ENCODE measurements at places on chromosomes 4 and X.

DNA sequence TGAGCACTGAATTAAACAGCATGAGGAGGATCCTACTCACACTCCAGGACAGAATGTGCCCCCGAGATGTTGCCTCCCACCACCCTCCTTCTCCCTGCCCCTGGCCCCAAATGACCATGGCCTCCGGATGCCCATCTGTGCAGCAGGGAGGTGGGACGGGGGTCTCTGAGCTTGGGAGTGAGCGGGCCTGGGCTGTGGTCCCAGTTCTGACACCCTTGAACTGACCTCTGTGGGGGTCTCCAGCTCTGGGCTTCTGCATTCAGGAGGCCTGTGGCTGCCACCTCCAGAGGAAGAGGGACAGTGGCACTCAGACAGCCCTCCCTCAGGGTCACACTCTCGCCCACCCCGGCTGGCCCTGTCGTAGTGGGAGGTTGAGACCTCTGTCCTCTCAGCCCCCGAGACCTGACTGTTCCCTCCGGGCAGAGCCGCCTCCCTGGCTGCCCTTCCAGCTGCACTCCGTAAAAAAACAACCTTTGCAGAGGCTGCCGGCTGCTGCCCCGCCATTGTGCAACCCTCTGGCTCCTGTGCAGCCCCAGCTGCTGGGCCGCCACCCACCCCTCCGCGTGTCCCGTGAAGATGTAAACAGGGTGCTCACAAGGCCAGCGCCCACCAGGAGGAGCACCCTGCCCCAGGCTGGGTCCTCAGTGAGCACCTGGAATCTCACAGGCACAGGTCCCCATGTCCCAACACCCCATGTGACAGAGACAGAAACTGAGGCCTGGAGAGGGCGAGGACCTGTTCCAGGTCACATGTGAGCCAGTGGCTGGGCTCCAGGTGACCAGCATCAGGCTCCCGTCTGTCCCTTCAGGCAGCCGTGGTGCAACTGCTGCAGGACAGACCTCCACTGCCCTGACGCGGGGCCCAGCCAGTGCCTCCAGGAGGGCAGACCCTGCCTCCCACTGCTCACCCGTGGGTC is 39.6 kb downstream of the HTRA3 start:
- peak; percentile 60 for DNase-seq

DNA sequence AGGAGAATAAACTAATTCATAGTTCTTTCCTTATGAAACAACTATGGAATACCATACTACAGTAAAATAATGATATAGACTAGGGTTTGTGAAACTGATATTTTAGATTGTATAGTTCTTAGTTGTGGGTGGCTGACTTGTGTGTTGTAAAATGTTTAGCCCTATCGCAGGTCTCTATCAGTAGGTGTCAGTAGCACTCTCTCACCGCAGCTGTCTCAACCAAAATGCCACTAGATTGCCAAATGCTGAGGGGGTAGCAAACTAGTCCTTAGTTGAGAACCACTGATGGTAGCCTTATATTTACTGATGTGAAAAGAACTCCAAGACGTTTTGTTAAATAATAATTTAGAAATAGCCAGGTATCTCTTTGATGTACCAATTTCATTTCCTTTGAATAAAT is 48.1 kb downstream of the RHOXF2B start:
- no peak for DNase-seq

DNA sequence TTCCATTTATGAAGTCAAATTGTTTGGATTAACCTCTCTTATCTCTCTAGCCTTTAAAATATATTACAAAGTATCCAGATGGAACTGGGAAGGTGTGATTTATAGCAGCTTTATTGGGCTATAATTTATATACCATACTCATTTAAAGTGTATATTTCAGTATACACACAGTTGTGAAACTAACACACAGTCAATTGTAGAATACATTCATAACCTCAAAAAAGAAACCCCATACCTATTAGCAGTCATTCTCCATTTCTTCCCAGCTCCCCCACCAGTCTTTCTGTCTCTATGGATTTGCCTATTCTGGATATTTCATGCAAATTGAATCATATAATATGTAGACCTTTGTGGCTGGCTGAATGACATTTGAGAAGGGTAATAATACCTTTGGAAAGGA is 7.6 kb upstream of the NAP1L5 start:
- DNase-seq, result no peak

- no peak for DNase-seq
These were observed 29.0 kb upstream of the SMAD1 start for GRCh38 chr4:145452447-145453162.

DNA sequence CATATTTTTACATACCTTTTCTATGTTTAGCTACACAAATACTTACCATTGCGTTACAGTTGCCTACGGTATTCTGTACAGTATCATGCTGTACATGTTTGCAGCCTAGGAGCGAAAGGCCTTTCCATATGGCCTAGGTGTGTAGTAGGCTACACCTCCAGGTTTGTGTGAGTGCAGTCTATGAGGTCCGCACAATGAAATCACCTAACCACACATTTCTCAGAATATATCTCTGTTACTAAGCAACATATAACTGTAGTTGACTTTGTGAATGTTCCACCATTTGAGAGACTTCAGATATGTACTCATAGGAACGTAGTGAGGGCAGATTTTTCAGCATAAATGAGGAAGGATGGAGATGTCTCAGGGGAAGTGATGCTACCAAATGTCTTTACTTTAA is 62.6 kb downstream of the WWC2 start:
- no peak for DNase-seq

DNA sequence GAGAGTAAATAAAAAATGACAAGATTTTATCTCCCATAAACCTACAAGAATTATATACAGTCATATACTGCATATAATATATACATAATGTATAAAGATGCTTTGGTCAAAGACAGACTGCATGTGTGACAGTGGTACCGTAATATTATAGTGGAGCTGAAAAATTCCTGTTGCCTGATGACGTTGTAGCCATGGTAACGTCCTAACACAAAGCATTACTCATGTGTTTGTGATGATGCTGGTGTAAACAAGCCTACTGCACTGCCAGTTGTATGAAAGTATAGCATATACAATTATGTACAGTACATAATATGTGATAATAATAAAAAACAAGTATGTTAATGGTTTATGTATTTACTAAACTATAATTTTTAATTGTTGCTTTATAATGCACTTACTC is 245.2 kb upstream of the CENPE start:
- peak; percentile 48 for DNase-seq

- peak; percentile 72 for DNase-seq
These were observed 74.0 kb downstream of the ATG4A start for GRCh38 chrX:108165383-108166111.

GRCh38 chrX:41442824-41443550 is 4.2 kb upstream of the NYX start:
- DNase-seq, result no peak

DNA sequence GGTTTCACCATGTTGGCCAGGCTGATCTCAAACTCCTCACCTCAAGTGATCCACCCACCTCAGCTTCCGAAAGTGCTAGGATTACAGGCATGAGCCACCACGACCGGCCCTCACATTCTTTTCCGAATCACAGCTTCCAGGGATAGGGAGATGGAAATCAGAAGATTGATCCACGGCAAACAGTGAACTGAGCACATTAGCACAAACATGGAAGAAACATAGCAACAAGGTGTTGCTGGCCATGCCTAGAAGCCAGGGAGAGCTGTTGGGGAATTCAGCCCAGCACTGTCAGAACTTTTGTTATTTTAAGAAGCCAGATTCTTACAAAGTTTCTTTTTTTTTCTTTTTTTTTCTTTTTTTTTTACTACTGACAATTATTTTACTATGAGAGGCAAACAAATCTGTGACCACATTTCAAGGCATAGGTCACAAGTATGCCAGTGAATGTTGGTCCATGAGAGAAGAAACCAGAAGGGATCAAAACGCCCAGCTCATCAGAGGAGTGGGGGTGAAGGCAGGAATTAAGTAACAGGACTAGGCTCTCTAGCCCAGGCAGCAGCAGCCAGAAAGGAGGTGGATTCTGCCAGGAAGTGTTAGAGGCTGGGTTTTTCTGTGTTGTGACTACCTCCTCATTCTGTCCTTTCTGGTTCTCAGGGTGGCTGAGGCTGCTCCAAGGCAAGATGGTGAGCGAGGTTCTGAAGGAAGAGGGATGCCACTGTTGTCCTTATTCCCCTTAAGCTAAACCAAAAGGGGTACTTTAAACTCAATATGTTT is 44.1 kb downstream of the TEC start:
- no peak for DNase-seq

- DNase-seq, result no peak
These were observed 1.8 kb upstream of the GPM6A start for GRCh38 chr4:175813821-175814220.

DNA sequence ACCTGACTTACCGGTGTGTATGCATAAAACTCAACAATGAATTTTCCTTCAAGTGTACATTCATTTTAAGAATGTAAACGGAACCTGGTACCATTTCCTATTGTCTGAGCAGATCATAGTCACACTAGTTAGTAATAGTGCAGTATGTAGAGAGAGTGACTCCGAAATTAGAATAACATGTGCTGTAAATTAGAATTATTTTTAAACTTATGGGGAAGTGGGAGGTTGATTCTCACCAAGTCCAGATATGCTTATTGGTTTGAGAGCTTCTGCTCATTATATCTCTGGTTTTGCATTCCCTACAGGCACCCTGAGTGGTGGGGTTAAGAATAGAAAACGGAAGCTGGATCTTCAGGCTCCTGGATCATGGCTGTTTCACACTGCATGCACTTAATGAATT is 39.6 kb downstream of the KLF3 start:
- no peak for DNase-seq

DNA sequence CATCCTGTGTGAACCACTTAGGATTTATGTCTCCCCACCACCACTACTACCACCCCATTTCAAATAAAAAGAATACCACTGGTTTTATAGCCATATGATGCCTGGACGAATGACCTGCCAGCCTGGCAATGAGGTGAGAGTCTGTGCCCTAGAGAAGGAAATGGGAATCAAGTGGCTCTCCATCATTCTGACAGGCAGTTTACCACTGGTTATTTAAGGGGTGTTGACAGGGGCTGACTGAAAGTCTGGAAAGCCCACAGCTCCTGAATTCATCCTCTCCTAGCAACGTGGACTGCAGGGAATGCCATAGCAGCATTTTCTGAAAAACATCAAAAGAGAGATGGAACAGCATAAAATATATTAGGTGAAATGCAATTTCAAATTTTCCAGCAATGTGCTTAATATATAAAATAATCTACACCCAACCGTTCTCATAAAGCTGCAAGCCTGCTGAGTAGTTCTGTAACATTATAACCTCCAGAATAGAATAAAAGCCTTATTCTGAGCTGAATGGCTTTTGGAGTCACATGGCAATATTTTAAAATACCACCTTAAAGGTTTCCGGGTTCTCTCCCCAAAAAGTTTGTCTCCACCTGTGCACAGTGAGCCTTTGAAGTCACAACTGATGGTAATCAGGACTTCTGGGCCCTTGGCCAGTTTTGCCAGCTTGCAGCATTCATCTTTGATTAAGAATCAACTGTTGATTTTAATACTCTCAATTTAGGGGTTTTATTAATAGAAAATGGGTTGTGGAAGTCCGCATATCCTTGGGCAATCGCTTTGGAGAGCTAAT is 121.5 kb downstream of the DCTD start:
- no peak for DNase-seq

GRCh38 chr4:106494066-106494465 is 125.5 kb upstream of the GIMD1 start:
- DNase-seq, result no peak

DNA sequence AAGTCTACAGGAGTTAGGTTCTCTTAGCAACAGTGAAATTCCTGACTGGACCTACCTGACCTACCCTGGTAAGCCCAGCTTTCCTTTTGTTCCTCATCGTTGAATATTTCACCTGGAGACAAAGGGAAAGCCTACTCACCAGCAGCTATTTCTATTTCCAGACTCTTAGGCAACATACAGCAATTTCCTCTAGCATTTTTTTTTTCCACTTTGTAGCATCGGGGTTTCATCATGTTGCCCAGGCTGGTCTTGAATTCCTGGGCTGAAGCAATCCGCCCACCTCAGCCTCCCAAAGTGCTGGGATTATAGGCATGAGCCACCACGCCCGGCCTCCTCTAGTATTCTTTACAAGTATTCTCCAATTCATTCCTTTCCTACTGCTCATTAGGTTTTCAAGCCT is 6.8 kb upstream of the S100G start:
- DNase-seq, result peak; percentile 69

GRCh38 chrX:9114245-9114644 is 80.3 kb upstream of the FAM9B start:
- DNase-seq, result no peak

- no peak for DNase-seq
These were observed 11.6 kb downstream of the PDZD4 start for GRCh38 chrX:153818571-153819383.

GRCh38 chr4:144302704-144303536 is 162.4 kb upstream of the GYPA start:
- no peak for DNase-seq

DNA sequence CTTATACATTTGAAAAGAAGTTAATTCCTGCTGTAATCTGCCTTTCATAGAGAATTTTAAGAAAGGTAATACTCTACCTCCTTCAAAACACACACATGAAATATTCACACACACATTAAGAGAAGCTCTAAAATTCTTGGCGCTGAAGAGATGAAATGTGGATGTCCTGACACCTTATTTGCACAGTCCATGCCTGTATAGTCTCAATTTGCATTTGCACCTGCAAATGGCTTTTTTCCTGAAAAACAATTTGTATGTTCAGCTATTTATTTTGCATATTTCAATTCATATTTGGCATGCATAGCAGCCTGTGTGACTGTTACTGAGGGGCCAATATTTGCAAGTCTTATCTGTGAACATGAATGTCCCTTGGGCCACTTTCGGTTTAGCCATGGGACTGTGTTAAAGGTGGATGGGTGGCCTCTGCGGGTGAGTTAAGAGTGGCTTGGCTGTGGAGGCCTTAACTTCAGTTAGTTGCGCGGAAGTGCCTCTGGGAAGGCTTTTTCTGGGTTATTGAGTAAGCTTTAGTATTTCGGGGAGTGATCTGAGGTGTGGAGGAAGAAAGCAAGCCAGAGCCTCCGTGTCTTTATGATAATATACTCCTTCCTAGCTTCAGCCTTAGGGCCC is 443.3 kb upstream of the FAT1 start:
- no peak for DNase-seq

- peak; percentile 75 for DNase-seq
These were observed 113.4 kb upstream of the FAM241A start for GRCh38 chr4:112031712-112032328.

- DNase-seq, result no peak
These were observed 51.9 kb downstream of the NAA11 start for GRCh38 chr4:79273915-79274314.

DNA sequence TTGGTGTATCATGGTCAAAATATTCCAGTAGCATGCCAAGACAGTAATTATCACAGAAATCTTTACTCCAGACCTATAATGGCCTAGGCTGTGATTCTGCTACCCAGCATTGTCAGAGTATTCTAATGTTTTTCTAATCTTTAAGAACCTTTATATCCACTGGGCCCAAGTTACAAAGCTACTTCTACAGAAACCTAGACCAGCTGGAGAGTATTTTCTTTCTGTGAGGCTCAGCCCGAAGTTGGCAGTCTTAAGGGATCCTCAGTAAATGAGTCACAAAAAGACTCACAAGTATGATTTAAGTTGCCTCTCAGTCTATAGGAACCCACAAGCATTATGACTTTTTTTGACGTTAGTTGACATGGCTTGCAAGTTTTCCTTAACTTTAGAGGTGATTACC is 638.5 kb upstream of the FAM241A start:
- DNase-seq, result peak; percentile 44

GRCh38 chrX:38806875-38807621 is 5.8 kb downstream of the MID1IP1 start:
- DNase-seq, result no peak

- no peak for DNase-seq
These were observed 116.8 kb upstream of the NUDT10 start for GRCh38 chrX:51215856-51216255.

Data from fibroblast of pulmonary artery (primary cell).